ENCODE measurements at places on chromosomes 4 and X.

DNA sequence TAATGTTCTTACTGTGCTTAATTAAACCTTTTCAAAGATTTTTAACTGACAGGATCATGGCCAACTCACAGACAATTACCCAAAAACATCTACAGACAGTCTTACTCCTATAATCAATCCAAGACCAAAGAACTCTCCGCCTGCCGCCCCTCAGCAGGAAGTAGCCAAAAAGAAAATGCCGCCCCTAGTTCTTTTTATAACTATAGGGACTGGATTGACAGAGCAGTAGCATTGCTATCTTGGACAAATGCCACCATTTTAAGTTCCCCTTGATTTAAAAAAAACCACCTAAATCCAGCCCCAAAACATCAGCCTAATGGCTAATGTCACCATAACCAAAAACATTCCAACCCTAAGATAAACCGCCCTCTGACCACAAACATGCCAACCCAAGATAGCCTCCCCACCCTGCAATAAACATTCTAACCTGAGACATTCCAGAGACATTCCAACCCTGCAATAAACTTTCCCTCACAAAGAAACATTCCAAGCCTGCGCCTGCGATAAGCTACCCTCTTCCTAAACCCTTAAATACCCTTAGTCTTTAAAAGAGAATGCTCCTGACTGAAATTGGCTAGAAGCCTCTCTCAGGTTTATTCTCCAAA is 77.0 kb downstream of the COQ2 start:
- no peak for DNase-seq

- no peak for DNase-seq
These were observed 677.5 kb downstream of the DMD start for GRCh38 chrX:32533848-32534247.

- no peak for DNase-seq
These were observed 151.5 kb downstream of the PLS3 start for GRCh38 chrX:115712484-115712883.

GRCh38 chr4:52937829-52938228 is 75.7 kb downstream of the RASL11B start:
- no peak for DNase-seq

GRCh38 chrX:1546691-1547251 is 9.8 kb upstream of the P2RY8 start:
- no peak for DNase-seq

DNA sequence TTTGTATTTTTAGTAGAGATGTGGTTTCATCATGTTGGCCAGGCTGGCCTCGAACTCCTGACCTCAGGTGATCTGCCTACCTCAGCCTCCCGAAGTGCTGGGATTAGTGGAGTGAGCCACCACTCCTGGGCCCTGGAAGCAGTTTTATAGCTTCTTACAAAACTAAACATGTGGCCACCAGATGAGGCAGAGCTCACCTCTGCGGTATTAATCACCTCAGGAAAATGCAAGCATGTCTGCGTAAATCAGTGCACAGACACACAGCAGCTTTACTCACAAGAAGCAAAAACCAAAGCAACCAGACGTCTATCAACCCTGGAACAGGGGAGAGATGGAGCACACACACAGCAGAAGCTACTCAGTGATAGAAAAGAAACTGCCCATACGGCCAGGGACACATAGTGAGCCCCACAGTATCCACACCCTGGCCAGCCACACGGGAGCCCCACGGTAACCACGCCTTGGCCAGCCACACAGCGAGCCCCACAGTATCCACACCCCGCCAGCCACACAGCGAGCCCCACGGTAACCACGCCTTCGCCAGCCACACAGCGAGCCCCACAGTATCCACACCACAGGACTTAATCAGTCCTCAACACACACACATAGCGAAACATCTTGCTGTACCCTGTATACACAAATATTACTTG is 30.2 kb downstream of the PPP2R3B start:
- DNase-seq, result no peak

Measured in occipital lobe (tissue), 3 donors.